ENCODE measurements at places on chromosomes 1 and 21.

GRCh38 chr1:226497991-226498639 is 50.4 kb upstream of the STUM start:
- DNase-seq, result no peak

DNA sequence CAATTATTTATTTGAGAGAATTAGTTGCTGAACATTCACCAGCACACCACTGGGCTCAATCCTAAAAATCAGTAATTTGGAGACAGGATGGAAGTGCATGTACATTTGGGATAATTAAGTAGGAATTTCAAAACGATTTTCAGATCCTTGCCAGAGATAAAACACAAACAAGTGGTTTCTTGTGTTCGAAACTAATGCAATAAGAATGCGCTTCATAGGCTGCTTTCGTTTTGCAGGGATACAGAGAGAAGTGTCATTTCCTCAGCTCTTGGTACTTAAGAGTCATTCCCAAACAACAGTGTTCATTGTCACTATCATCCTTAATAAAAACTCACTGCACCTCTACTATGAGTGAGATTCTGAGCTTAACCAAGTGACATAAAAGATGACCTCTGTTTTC is 20.6 kb upstream of the USP24 start:
- DNase-seq, result no peak

DNA sequence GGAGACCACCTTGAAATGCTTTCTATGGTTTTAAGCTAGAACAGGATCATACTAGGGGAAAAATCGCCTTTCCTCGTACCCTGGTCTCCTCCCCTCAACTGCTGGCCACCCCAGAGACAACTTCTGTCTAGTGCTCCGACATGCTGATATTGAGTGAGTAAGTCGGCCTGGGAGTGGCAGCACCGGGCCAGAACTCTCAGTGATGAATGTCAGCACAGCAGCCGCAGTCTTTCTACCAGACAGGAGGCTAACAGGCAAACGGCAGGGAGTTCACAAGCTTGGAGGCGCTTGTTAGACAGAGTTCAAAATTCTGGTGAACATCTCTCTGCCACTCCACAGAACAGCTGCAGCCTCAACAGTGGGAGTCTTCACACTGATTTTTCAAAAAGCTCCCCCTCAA is 716.9 kb downstream of the ADGRL2 start:
- DNase-seq, result no peak

GRCh38 chr1:116674751-116675150 is 7.2 kb upstream of the IGSF3 start:
- DNase-seq, result no peak

GRCh38 chr1:169802888-169803287 is 8.2 kb upstream of the METTL18 start:
- DNase-seq, result peak; percentile 8

- no peak for DNase-seq
These were observed 10.1 kb downstream of the PTGFRN start for GRCh38 chr1:116919802-116920201.

- no peak for DNase-seq
These were observed 312.6 kb downstream of the SIPA1L2 start for GRCh38 chr1:232317350-232317749.

GRCh38 chr1:151827853-151828252 is 3.7 kb downstream of the RORC start:
- DNase-seq, result no peak

DNA sequence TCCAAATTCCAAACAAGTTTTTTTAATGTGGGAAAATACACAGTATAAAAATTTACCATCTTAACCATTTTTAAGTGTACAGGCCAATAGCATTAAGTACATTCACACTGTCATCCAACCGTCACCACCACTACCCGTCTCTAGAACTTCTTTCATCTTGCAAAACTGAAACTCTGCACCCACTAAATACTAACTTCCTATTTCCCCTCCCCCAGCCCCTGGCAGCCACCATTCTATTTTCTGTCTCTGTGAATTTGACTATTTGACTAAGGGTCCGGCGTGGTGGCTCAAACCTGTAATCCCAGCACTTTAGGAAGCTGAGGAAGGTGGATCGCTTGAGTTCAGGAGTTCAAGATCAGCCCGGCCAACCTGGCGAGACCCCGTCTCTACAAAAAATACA is 36.1 kb downstream of the CLSTN1 start:
- DNase-seq, result no peak

GRCh38 chr1:205491794-205492193 is 12.7 kb upstream of the CDK18 start:
- DNase-seq, result no peak

GRCh38 chr1:221435504-221435904 is 306.4 kb downstream of the DUSP10 start:
- peak; percentile 57 for DNase-seq

DNA sequence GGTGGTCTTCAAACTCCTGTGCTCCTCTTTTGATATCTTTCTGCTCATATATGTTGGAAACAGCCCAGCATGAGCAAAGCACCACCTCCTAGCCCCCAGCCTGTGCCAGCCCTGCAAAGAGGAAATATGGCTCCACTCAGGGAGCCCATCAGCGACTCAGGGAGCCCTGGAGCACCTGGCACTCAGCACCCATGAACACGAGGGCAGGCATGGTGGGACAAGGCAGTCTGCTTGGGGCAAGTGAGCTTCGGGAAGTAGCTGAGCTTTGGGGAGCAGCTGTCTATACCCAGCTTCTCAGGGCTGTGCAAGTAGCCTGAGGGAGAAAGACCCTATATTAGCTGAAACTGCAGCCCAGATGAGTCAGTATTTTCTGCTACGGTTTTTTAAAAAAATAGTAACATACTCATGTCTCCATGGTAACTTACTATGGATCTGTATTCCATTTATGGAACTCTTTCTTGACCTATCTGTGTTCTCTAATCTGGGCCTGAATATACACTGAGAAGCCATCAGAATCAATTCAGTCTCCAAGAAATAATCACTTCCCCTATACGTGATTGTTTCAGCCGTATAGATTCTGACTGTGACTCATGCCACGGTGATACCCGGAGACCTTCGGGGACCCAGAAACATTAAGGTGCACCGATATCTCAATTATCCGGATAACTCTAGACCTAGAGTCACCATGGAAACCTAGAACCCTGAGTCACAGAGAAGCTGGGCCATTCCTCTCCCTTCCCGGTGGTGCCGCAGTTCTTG is 1.5 kb upstream of the ETS2 start:
- no peak for DNase-seq

All from midbrain (tissue), 1 donor.